ENCODE measurements at places on chromosomes 7 and 10.

- DNase-seq, result no peak
These were observed 6.9 kb downstream of the NOLC1 start for GRCh38 chr10:102159051-102159597.

DNA sequence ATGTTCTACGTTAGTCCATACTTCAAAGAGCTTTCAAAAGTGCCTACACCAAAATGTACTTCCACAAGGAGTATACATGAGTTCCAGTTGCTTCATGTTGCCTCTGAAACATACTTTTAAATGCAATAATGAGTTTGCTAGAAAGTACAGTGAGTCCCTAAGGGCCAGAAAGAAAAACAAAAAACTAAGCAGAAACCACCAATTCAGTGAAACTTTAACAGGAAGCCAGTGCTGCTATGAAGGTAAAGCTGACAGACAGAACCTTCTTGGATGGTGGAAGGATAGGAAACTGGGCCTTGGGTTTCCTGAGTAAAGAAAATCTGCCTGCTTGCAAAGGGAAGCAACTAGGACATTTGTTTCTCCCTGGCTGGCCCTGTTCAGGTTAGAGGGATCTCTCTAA is 104.2 kb downstream of the CTTNBP2 start:
- no peak for DNase-seq

GRCh38 chr7:6628045-6628444 is 9.1 kb upstream of the ZNF316 start:
- DNase-seq, result no peak

GRCh38 chr10:36612436-36612835 is 513.0 kb upstream of the ANKRD30A start:
- no peak for DNase-seq

DNA sequence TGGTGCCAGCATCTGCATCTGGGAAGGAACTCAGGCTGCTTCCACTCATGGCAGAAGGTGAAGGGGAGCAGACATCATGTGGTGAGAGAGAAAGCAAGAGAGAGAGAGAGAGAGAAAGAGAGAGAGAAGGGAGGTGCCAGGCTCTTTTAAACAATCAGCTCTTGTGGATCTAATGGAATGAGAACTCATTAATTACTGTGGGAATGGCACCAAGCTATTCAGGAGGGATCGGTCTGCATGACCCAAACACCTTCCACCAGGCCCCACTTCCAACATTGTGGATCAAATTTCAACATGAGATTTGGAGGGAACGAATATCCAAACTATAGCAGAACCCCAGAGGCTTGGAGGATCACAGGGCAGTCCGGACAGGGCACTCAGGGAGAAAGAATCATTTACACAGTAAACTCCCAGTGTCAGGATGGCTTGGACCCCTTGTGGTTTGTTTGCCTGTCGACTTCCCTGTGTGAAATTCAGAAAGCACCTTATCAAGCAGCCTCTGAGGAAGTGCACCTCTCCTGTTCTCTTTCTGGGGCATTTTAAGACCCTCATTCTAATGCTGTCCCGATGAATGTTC is 308.5 kb downstream of the REEP3 start:
- no peak for DNase-seq

DNA sequence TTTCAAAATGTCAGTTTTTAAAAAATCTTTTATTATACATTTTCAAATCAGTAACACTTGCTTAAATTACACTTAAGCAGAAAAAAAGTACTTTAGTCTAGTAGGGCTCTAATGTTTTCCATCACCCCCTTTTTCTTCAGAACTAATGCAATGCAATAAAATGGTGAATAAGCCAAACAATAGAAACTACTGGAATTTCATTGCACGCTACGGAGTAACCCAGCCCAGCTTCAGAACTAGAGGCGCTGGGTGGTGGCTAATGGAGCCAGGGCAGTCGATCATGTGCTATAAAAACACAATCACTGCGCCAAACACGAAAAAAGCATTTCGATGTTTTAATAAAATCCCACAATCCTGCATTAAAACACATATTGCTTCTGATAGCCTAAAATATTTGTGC is 59.9 kb upstream of the ODAD2 start:
- DNase-seq, result no peak

- no peak for DNase-seq
These were observed 147.0 kb upstream of the CELF2 start for GRCh38 chr10:10870523-10871241.

GRCh38 chr7:80681272-80681885 is 42.9 kb downstream of the CD36 start:
- no peak for DNase-seq
